Left lung (tissue), 14 donors: ENCODE measurements at places on chromosomes 5 and 9. TPM values are rescaled to one million over a fixed set of nuclear protein-coding genes. Genes with fewer than 3 reads are reported as not detected.

DNA sequence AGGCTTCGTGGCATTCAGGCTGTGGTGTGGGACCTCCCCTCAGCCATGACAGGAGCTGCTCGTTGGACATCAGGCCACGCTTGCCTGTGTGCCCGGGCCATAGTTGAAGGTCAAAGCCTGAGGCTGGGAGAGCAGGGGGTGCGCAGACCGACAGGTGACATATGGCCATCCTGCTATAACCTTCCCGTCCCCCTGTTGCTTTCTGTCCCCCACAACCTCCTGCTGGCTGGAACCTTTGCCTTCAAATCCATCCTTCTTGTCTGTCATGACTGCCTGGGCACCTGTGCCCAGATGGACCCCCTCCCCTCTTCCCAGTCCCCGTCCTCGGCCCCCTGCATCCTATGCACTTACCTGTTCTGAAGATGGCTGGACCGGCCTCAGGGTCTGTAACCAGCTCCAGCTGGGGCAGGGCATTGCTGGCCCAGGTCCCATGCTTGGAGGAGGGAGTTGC lies 83.2 kb downstream of the WNK2 start:
- no peak for DNase-seq

- peak; percentile 72 for DNase-seq
Observed at GRCh38 chr5:141958113-141958512, at the start of gene PCDH12. Gene PCDH12, minus strand, starts transcription at chr5:141958202. Its CDS starts 351 bp downstream, at chr5:141957851.

DNA sequence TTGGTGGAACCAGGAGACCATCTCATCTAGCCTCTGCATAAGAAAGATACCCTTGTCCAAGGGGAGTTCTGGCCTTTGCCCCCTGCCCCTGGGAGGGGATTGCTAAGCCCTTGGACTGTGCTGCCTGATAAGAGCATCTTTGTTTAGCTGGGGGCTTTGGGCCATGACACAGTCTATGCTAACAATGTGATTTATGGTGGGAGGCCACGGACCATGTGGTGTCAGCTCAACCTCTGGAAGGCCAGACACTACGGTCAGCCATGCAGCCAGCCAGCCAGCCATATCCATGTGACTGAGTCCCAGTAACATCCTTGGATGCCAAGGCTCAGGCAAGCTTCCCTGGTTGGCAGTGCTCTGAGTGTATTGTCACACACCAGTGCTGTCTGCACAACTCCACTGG lies 244.4 kb downstream of the FSTL4 start:
- DNase-seq, result no peak

DNA sequence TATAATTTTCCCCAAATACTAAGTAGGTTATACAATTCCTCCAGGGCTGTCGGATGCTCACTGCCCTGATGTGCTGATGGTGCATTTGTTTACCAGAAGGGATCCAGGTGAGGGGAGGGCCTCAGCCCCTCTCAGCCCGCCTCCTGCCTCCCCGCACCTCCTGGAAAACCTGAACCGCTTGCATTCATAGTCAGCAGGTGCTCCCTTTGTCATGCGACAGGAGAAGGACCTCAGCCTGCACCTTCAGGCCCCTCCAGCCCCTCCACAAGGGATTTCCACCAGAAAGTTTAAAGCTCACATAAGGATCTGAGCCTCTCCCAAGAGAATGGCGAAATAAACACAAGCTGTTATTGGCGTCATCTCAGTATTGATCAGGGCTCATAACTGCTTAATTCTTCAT lies 36.5 kb upstream of the NTNG2 start:
- DNase-seq, result no peak

DNA sequence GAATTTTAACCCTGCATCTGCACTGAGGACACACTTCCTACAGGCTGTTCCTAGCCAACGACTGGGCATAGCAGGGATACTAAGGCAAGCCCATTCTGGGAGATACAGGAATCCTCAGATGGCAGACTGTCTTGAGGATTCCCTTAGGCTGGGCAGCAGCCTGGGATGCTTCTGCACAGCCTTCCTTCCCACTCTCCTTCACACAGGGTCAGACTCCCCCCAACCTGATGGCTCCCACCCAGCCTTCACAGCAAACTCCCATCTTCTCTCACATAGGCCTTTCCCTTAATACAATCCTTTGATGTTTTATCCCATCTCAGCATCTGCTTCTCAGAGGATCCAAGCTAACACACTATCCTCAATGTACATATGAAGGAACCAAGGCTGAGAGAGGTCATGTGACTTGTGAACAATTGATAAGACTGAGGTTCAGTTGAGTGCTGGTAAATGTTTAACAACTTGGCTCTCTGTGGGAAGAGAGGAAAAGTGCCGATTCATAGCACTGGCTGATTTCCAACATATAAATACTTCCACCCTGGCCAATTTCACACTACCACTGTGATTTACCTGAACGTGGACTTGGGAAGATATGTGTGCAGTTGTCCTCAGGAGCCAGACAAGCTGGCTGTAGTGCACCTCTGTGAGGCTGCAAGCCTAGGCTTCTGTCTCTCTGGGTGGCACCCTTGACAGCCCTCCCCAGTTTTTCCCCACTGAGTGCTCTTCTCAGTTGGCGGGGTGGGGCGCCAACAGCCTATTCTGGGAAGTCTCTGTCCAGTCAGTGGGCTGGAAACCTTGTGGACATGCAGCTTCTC lies 120.2 kb upstream of the TRIM32 start:
- peak; percentile 16 for DNase-seq

- DNase-seq, result no peak
Observed at GRCh38 chr9:94650949-94651348, 11.6 kb upstream of the FBP1 start.

DNA sequence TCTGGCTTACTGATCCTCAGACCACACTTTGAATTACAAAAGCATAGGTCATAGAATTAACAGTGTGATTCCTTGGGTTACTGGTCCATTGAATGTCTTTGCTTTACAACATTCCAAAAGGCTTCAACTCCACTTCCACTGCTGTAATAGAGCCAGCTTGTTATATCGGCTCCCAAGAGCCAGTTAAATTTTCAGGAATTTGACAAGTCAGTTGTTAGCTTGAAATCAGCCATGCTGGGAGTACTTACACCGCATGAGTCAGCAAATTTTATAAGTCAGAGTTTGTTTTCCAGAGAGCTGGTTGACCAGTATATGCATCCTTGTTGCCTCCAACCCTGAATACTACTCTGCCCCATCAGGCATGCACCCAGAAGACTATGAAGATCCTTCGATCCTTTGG lies 73.1 kb downstream of the FOXB2 start:
- DNase-seq, result peak; percentile 3

DNA sequence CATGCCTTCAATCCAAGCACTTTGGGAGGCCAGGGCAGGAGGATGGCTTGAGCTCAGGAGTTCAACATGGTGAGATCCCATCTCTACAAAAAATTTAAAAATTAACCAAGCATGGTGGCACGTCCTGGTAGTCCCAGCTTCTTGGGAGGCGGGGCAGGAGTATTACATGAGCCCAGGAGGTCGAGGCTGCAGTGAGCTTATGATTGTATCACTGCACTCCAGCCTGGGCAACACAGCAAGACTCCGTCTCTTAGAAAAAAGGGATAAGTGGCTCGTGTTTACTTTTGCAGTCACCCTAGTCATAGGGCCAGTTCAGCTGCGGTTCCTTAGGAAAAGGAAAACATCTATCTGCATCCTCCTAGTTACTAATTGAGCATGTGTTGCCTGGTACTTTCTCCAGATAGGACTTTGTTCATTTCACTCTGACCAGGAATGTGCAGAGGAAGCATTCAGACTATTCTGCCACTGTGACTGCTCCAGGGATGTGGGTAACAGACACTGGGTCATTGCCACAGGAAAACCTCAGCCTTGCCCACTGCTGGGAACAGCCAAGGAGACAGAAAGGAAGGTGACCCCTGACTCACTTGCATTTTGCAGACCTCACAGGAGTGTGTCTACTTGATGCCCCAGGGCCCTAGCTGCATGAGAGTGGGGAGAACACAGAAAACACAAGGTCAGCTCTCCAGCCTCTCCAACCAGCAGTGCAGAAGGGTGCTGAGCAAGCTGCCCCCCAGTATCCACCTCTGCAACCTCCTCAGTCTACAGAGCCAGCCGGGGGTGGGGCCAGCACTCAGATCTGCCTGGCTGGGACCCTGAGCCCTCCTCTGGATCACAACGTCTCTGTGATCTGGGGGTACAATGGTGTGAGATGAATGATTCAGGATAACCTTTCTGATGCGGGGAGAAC lies 33.9 kb upstream of the ALDH1B1 start:
- no peak for DNase-seq

DNA sequence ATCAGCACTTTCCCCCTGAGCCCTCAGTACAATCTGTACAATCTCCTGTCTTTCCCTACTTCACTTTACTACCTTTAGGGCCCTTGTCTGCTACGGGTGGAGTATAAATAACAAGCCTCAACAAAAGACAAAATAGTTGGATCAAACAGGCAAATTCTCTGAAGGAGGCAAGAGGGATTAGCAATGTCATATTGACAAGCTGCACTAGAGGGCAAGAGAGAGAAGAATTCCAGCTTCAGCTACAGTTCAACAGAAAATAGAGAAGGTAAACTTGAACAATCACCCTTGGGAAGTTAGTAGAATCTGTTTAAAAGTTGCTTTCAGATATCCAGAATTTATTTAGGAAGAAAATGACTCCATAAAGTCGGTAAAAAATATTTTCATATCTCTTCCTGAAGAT lies 68.4 kb upstream of the IZUMO3 start:
- no peak for DNase-seq

The PCDHB13 gene
- total RNA-seq, result 2.1 TPM

The ADAMTSL2 gene
- total RNA-seq, result 18.5 TPM

The GFPT2 gene
- 13.5 TPM for total RNA-seq

The TTF1 gene
- 11.7 TPM for total RNA-seq

The PCDHB3 gene
- 2.0 TPM for total RNA-seq

The AGXT2 gene
- total RNA-seq, result not detected

The TRUB2 gene
- total RNA-seq, result 23.7 TPM
